ENCODE measurements at places on chromosomes 1 and 21. TPM values are rescaled to one million over a fixed set of nuclear protein-coding genes. Genes with fewer than 3 reads are reported as not detected.

Gene KCNC4
- total RNA-seq, result 3.6 TPM

Gene LCE1A
- total RNA-seq, result not detected

Gene SPRR5
- total RNA-seq, result not detected

Gene KPRP
- total RNA-seq, result not detected

Gene CHODL
- total RNA-seq, result 0.16 TPM

Gene RTCA
- 41.8 TPM for total RNA-seq

Gene LCE2D
- not detected for total RNA-seq

Gene OR6N1
- total RNA-seq, result not detected

Gene CR1L
- not detected for total RNA-seq

Gene SELE
- not detected for total RNA-seq

Gene KISS1
- not detected for total RNA-seq

Gene HSD11B1
- total RNA-seq, result 35.0 TPM

Gene POU3F1
- 0.17 TPM for total RNA-seq

Gene TIAM1
- 6.0 TPM for total RNA-seq

Gene MYCL
- 0.09 TPM for total RNA-seq

Gene GNAT2
- 0.79 TPM for total RNA-seq

Gene A3GALT2
- total RNA-seq, result not detected

Gene FBXO2
- total RNA-seq, result 5.2 TPM
